Mesothelial cell of epicardium (in vitro differentiated cells): ENCODE measurements at places on chromosomes 12 and 14.

- no peak for DNase-seq
Measured at GRCh38 chr12:41558671-41559070, 370.6 kb downstream of the PDZRN4 start.

- no peak for DNase-seq
Measured at GRCh38 chr12:71448150-71448581, 8.6 kb downstream of the LGR5 start.

GRCh38 chr12:26630546-26631027, 202.4 kb downstream of the ITPR2 start:
- DNase-seq: no peak

- no peak for DNase-seq
Measured at GRCh38 chr14:52227619-52228222, 39.8 kb upstream of the PTGDR start.

DNA sequence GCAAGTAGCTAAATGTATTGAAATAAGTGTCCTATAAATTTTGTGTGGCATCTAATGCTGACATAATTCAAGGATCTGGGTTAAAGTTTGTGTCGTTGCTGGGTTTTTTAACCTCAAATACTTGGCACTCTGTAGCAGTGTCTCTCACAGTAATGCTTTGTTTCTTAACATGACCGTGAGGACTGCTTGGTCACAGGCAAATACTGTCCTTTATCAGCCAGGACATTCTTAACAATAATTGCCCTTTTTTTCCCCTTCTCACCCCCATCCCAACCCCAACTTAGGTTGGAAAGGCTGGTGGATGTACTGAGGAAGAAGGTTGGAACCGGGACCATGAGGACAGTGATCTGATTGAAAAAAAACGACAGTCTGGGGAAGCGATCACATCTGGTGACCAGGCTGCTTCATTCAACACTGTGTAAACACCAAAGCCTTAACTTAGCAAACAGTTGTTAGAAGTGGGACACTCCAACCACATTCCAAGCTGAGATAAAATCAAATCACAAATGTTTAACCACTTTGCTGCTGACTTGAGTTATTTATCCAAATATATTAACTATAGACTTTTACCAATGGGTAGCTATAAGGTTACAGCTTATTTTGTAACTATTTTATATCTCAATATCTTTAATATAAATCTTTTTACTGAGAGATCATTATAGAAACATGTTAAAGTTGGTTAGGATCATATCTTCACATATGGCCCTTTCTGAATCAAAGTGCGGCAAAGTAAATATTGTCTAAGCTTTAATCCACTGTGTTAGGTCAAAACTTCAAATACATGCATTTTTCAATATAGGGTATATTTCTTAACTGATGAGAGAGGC, 48.2 kb downstream of the FOXA1 start:
- no peak for DNase-seq

GRCh38 chr12:52271158-52271557, 3.3 kb upstream of the KRT86 start:
- DNase-seq: no peak

GRCh38 chr12:69204191-69204590, 35.2 kb upstream of the CPSF6 start:
- DNase-seq: no peak
